ENCODE measurements at places on chromosomes 12 and 14.

DNA sequence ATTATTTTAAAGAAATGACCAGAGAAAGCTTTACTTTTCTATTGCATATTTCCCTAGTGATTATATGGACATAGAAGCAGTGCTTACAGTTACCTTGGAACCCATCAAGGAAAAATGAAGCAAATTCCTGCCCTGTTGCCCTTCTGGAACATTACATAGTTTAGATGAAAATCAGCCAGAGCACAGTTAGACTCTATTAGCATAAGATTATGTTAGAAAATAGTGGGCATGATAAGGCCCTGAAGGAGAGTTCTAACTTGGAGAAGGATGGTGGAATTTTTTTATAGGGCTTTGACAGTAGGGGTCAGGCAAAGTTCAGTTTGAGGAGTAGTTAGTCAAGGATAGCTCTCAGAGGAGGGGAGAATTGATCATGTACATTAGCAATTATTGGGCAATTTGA is 74.3 kb downstream of the FUT8 start:
- no peak for DNase-seq

DNA sequence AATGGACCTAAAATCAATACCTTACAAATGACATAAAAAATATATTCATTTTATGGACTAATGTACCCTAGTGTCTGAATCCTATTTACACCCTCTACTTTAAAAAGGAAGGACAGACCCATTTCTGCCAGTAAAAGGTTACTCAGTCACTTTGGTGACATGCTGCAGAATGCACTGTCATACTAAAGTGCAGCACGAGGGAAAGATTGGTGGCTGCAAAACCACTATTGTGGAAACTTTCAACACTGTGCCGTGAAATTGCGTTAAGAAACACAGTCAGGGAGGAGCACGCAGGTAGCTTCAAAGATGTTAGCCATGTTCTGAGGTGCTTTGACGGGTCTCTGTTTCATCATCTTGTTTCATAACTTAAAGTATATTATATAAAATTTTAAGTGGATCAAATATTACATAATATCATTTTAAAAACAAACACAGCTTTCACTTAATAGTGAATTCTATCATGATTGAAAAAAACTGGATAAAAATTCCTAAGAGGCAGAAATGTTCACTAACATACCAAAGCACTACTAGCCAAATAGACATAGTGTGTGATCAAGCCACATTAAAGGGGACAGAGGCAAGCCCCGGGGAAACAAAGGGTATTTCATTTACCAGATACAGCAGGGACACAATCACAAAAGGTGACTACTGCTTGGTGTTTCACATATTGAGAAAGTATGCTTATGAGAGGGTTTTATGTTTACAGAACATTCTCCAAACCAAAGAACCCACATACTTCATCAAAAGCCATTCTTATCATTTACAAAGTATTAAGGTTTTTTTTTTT is 330.8 kb upstream of the SOX5 start:
- DNase-seq: no peak

GRCh38 chr12:124790650-124791400 is 72.8 kb downstream of the SCARB1 start:
- no peak for DNase-seq

- no peak for DNase-seq
These were observed 444 bp upstream of the GEMIN2 start for GRCh38 chr14:39113685-39114072.

DNA sequence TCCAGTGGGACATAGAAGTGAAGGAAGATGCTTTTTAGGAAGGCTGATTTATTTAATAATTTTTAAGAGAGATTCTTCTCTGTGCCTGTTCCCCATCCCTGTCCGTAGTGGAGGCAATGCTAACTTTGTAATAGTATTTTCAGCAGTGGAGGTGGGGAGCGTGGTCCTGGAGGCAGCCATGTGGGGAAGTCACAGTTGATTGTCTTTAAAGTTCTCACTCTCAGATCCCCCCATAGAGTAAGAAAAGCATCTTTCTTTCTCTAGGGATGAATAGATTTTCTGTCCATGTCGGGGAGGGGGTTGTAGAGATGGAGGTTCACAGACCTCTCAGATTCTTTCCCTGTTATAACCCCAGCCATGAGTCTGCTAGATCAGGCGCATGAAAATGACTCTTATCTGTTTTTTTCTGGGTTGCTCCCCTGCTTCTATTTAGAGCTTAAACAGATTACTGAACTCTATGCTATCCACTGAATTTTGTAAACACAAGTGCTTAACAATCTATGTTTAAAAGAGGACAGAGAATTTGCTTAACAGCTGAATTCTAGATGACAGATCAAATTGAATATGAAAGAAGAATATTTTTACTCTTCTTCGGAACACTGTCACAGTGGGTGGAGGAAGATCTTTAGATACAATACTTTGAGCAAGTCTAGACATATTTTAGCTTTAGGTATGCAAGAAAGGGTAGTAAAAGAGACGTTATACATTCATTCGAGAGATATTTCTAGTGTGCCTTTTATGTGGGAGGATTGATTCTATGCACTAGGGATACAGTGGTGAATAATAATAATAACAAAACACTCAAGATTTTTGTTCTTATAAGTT is 25.3 kb downstream of the TMEM117 start:
- no peak for DNase-seq

DNA sequence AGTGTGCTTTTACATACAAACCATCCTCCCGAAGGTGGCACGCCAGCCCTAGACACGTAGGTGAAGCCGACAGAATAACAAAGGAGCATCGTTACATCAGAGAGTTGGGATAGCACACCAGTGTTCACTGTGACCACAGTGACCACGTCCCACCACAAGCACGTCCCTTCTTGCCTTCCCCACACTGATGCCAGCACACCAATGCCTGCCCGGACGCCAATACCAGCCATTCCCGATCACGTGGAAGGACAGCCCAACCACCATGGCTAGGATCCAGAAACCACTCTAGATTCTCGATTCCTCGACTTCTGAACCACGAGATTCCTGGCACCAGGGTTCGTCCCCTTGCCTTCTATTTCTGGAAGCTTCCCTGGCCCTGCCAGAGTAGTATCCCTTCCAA is 48.0 kb upstream of the GPR68 start:
- no peak for DNase-seq

All from right lobe of liver (tissue), 6 donors.